ENCODE measurements at places on chromosomes 11 and 22.

- no peak for DNase-seq
Observed at GRCh38 chr11:96815236-96815635, 425.4 kb downstream of the JRKL start.

DNA sequence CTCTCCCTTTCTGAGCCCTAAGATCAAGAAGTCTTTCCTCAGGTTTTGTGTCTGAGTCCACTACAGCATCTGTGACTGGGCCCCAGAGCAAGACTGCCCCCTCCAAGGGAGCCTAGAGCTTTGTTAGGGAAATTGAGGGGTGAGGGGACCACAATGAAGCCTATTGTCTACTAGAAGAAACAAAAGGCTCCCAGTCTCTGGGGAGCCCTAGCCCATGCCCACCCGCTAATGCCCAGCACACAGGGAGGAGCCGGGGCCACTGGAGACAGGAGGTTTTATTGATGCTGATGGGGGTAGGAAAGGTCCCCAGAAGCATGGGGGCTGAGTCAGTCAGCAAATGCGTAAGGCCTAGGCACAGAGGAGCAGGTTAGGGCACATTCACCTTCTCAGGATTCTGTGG, 14.0 kb downstream of the RHOG start:
- DNase-seq = no peak

DNA sequence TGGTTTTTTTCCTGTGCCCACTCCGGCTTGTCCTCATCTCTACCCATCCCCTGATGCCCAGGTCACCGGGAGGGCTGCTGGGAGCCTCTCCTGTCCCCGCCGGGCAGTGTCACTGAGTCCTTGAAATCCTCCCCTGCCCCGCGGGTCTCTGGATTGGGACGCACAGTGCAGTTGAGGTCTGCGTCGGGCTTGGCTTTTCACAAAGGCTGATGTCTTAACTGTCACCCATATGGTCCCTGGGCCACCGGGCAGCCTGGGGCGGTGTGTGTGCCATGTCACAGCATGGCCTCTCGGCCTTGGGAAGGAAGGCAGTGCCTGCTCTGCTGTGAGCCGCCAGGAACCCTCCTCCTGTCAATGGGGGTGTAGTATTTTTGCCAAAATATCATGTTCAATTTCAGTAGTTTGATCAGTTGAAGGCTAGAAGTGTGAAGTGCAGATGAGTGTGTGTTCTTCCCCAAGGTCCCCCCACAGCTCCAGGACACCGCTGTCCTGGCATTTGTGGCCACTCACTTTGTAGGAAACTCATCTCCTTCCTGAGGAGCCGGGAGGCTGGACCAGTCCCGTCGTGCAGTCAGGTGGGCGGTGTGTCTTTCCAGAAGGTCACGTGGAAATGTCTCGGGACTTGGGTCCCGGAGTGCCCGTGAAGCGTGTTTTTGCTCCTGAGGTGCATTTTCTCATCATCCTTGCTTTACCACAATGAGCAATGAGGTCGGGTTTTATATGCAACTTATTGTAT, 37.6 kb downstream of the CTTN start:
- no peak for DNase-seq

- no peak for DNase-seq
Observed at GRCh38 chr11:120141113-120141767, 3.3 kb upstream of the TRIM29 start.

DNA sequence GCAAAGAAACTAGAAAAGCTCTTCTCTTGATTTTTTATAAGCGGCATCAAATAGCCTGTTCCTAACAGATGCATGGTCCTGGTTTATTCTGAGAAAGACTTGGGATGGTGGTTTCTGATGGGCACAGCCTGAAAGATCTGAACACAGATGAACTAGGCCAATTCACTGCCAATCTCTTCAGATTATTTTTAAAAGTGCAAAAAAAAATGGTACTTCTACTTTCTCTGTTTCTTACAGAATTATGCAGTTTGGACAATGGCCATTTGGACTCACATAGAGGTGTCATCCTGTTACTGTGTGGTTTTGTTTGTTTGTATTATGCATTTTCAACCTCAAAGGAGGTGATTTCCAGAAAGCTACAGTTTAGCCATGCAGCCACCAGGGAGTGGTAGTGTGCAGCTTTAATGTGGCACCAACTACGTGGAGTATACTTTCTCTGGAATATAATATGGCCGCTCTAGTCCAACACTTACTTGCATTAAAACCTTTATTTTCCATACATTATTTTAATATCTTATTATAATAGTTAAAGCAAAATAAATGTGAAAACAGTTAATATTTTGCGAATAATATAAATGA, 469.8 kb upstream of the KIRREL3 start:
- DNase-seq = no peak

GRCh38 chr11:112470355-112470754, 209.7 kb upstream of the PLET1 start:
- no peak for DNase-seq

- DNase-seq = no peak
Observed at GRCh38 chr11:126329644-126330211, 25.8 kb upstream of the ST3GAL4 start.

DNA sequence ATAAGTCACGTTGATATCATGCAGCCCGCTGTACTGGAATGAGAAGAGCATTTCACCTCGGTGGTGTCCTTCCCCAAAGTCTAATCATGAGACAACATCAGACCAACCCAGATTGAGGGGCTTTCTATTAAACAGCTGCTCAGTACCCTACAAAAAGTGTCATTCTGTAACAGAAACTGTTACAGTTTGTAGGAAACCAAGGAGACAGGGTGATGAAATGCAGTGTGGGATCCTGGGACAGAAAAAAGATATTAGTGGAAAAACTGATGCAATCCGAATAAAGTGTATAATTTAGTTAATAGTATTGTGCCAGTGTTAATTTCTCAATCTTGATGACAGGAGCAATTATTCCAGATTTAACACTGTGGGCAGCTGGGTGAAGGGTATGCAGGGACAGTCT, 128.0 kb downstream of the MICAL2 start:
- DNase-seq = no peak

DNA sequence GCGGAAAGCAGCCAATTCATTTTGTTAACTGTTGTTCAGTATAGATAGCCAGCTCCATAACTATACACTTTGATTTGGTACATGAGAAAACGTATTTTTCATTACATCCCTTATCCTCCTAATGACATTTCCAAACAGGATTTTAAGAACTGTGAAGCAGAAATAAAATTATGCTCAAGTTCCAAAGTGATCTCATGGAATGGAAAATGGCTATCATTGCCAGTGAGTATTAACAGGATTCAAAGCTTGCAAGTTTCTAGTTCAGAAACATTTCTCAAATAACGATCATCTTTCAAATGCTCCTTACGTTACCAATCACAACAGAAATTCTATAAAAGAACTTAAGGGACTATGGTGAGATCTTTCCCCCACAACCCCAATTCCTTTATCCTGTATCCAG, 53.7 kb downstream of the CADM1 start:
- no peak for DNase-seq

DNA sequence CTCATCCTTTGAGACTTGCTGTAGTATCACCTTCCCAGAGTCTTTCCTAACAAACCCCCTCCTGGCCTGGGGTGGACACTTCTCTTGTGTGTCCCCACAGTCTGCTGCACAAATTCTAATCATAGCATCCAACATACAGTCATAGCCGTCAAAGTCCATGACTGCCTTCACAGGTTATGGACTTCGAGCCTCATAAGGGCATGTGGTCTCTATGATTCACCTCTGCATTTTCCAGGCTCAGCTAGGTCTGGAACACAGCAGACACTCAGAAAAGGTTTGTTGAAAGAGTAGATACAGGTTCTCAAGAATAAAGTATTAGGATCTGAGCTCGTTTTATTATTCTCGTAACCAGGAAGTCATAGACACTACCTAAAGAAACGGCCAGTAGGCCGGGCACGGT, 13.2 kb upstream of the SCUBE2 start:
- DNase-seq = no peak

DNA sequence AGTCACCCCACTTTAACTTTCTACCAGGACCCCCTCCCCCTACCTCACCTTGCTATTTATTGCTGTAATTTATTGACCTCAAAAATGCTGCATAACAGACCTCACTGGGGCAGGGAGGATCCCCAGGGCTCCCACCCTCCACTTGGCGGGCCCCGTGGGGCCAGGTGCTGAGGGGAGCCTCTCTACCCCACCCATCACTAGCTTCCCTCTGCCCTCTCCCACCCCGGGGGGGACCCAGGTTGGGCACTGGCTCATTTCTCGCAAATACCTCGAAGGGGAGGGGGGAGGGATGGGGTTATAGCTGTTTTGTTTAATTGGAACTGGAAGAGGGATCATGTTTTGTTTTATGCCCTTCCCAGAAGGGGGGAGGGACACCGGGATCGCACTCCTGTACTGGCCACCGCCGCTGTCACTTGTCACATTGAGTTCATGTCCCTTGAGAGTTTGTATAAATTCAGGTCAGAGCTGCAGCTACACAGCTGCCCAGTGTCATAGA, 16.3 kb upstream of the TMEM191C start:
- DNase-seq = no peak

- DNase-seq = no peak
Observed at GRCh38 chr22:24518771-24519485, 23.8 kb downstream of the UPB1 start.

DNA sequence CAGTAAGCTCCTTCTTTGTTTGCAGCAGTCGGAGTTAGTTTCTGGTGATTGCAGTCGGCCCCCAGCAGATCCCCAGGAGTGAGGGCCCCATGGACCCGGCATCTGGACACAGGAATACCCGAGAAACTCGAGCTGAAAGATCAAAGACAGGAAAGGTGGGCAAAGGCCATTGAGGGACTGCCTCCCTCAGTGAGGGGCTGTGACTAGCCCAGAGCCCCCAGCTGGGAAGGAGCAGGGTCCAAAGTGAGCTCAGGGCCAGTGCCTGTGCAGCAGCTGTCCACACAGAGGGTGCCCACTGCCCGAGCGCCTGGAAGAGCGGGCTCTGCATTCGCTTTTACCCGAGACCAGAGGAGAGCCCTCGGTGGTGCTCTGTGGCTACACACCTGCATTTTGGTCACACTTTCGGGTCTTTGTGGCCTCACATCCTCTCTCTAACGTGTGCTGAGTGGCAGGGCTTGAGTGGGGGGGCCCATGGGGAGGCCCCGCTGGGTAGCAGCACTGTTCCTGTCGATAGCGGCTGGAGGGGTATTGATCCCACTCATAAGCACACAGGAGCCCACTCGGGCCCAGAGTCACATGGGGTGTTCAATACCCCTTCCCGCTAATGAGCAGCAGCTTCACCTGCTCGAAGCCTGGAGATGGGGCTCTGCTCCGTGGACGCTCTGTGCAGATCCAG, 532.9 kb downstream of the TBC1D22A start:
- DNase-seq = no peak

GRCh38 chr11:12122083-12122482, 11.7 kb downstream of the MICAL2 start:
- no peak for DNase-seq

DNA sequence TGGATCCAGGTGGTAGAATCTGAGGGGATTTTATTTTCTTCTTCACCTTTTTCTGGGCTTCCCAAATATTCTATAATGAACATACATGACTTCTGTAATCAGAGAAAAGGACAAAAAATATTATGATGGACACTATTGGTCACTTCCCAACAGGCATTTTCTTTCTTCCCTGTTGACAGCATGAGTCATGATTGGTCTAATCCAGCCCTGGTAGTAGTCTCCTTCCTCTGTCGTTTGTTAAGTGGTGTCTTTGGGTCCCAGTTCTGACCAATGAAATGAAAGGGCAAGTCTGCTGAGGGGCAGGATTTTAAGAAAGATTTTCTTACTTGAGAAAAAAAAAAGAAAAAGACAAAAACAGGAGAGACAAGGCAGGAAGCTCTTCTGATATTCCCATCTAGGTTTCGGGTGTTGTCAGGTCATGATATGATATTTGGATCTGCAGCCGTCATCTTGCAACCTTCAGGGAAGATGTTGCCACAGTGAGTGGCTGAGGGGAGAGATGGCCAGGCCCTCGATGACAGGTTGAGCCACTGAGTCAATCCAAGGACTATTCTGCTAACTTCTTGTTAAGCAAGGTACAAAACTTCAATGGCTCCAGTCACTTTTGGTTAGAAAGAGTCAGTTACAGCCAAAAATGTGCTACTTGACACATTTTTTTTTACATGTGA, 23.3 kb upstream of the PLEKHB1 start:
- DNase-seq = no peak

DNA sequence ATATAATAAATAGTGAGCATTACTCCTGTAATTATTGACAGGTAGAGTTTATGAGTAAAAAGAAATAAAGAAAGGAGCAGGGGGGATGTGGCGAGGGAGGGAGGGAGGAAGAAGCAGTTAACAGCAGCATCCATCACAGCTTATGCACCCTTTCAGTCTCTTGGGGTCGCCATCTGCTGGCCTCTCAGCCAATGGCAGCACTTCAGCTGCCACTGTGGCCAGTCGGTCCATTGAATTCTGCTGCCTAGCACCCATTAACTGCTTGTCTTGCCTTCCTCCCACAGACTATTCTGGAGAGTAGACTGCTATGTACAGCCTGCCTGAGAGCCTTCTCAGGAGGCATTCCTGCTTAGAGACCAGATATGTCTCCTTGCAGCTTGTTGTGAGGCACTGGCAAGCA, 388.3 kb downstream of the TENM4 start:
- DNase-seq = no peak

DNA sequence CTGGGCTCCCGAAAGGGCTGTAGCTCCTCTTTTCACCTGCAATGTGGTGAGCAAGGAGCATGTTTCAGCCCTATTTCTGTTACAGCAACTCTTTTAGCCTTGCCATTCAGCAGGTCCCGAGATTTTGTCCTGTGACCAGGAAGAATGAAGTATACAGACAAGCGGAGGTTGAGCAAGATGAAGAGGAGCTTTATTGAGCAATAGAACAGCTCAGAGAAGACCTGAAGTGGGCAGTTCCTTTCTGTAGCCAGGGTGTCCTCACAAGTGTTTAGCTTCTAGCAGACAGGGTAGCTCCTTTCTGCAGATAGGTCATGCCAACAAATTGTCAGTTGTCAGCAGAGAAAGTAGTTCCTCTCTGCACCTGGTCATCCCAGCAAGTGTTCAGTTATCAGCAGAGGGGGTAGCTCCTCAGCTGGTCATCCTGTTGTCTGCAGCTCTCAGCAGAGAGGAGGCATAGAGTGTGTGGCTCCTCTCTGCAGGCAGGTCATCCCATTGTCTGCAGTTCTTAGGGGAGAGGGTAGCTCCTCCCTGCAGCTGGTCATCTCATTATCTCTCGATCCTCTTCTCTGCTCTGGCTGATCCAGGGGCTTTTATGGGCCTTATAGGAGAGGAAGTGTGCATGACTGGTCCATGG, 5.4 kb upstream of the OR56A4 start:
- DNase-seq = no peak

DNA sequence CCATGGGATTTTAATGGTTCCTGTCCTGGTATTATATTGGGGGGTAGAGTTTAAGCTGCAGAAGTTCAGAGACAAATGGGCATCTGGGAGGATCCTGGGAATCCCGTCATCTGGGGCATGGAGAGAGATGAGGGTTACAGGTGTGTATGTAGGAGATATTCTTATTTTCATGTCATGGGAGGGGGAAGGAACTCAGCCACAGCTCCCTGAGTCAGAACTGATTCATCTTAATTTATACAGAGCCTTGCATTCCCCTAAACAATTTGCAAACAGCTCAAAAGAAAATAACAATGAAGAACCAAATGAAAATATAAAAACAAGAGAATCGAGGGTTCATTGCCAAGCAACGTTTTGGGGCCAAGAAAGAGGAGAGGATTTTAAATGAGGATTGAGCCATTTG, 155.9 kb upstream of the TBCEL start:
- no peak for DNase-seq
